ENCODE measurements at places on chromosomes 12 and 14.
A peak's percentile ranks its signal among the peaks of the same experiment; 100 is the strongest.

GRCh38 chr12:108063192-108063591, 65.9 kb upstream of the WSCD2 start:
- no peak for DNase-seq

GRCh38 chr14:49982501-49982951, 89.6 kb downstream of the ARF6 start:
- DNase-seq = no peak

DNA sequence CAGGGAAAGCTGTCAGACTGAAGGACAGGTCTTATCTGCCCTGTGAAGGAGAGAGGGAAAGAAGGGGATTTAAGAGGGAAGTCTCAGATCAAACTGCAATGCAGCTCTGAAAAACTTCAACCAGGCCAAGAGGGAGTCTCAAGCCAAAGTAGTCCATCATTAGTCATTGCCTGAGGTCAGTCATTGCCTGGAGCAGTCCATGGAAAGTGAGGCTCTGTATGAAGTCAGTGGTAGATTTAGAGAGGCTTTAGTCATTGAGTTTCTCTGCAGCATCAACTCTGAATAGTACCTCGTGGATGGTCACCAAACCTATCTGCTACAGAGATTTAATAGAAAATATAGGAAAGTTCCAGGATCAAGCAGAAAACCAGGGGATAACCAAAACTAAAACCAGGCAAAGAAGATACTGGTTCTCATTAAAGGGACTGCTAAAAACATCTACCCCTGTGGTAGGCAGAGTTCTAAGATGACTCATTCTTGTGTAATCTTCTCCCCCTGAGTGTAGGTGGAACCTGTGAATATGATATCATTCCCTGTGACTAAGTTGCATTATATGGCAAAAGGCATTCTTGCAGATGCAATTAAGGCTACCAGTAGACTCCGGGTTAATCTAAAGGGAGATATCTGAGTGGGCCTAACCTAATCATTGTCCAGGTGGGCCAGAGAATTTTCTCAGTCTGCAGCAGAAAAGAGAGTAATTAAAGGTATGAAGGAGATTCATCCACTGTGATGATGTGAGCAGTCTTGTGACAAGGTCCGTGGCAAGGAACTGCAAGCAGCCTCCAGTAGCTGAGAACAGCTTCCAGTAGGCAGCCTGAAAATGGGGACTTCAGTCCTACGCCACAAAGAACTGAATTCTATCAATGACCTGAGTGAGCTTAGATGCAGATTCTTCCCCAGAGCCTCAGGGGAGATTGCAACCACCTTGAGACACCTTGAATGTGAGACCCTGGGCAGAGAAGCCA, 123.1 kb downstream of the GALC start:
- no peak for DNase-seq

GRCh38 chr12:95169368-95169767, 47.9 kb downstream of the FGD6 start:
- no peak for DNase-seq

DNA sequence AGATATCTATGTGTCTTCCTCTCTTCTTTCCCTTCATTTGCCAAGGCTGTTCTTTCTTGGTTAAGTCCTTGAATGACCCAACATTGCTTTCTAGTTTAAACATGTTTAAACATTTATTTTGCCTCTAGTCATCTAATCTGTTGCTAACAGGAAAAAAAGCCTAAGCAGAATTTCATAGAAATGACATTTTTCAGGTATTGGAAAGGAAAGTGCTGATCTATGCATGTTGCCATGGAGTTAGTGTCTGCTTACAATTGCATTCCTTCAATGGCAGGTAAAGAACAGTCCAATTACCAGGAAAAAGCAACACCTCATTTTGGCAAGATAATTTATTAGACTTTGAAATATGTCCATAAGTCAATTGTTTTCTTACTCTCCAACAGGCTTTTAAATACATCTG, 21.5 kb upstream of the SLC2A13 start:
- DNase-seq = no peak

- DNase-seq = peak; percentile 62
These were observed at the start of gene TGFB3 for GRCh38 chr14:75981426-75982265. TGFB3 (minus strand) TSS chr14:75981995; CDS start chr14:75980893, 1,102 bp downstream.

DNA sequence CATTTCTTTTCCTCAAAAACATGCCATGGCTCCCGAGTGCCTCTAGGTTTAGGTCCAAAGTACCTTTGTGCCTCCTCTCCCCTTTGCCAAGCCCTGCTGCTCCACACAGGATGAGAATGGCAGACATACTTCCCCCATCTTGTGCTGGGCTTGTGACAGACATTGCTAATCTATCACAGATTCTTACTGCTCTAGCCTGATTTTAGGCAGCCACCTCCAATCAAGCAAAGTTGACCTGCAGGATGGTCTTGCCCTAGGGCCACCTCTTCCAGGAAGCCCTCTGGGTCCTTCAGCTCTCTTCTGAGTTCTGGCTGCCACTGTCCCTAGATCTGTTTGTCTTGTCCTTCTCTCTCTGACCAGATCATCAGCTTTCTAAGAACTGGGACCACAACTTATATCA, 20.5 kb downstream of the FOXN4 start:
- DNase-seq = no peak

DNA sequence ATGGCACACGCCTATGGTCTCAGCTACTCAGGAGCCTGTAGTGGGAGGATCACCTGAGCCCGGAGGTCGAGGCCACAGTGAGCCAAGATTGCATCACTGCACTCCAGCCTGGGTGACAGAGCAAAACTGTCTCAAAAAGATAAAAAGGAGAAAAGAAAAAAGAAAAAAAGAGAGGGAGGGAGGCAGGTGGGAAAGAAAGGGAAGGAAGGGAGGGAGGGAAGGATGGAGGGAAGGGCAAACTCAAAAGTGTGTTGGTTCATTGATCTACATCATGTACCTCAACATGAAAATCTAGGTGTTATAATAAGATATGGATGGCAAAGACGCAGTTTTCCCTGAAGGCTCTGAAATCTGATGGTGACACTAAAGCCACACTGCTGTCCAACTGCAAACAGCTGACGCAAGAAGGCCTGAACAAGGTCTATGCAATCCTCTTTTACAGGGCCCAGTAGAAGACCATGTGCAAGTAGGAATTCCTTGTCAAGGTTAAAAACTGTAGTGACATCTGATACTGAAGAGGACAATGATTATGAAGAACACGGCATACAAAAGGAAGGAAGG, 143.6 kb downstream of the ITPR2 start:
- no peak for DNase-seq

DNA sequence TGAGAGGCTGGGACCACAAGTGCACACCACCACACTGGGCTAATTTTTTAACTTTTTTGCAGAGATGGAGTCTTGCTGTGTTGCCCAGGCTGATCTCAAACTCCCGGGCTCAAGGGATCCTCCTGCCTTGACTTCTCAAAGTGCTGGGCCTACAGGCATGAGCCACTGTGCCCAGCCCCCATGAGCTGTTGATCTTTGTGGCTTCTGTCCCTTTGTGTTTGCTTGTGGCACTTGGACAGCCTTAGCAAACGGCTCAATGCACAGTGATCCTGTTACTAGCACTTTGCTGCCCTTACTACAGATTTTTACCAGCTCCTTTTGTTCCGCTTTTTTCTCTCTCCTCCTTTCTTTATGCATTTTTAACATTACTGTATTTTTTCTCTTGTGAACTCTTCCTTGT, 25.3 kb upstream of the EVL start:
- DNase-seq = no peak

DNA sequence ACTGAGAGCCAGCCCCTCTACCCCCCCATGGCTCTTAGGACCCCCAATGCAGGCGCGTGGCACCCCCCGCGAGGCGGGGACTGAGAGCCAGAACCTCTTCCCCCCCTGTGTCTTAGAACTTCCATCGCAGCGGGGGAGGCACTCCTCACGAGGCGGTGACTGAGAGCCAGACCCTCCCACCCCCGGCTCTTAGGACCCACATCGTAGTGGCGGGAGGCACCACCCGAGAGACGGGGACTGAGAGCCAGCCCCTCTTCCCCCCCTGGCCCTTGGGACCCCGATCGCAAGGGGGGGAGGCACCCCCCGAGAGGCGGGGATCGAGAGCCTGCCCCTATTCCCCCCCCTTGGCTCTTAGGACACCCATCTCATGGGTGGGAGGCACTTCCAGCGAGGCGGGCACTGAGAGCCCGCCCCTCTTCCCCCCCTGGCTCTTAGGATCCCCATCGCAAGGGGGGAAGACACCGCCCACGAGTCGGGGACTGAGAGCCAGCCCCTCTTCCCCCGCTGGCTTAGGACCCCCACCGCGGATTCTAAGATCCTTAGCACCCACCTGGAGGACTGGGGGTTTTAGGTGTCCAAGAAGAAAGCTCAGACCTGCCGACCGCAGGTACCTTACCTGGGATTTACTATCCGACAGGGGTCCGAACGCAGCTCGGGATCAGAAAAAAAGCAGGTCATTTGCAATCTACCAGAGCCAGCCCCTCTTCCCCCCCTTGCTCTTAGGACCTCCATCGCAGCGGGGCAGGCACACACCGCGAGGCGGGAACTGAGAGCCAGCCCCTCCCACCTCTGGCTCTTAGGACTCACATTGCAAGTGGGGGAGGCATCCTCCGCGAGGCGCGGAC, 44.9 kb downstream of the DDX11 start:
- peak; percentile 60 for DNase-seq

DNA sequence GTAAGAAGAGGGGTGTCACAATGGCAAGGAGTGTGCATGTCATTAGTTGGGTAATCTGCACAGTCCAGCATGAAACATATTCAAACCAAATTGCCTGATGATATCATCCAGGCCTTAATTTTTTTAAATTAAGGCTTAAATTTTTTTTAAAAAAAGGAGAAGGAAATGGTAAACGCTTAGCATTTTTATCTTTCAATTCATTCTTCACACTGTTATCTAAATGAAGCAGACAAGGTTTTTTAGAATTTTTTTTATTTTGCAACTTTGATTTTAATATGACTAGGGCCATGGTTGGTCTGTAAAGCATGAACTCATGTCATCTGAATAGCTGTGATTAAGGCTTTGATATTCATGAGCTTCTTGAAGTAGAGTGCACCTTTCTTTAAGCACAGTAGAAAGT, 362.5 kb downstream of the SYT1 start:
- DNase-seq = no peak
